ENCODE measurements at places on chromosomes 4 and X.

DNA sequence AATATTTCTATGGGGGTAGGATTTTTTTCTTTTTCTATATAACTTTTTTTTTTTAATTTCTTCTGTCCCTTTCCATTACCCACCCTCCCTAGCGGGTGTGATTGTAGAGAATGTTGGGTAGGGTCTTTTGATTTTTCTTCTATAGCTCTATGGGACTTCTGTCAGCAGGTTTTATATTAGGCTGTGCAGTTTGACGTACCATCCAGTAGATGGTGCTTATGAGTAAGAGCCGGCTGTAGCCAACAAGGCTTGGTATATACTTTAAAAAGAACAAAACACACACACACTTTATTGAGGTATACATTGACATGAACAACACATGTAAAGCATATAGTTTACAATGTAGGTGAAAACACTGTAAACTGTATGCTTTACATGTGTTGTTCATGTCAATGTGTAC lies 247.9 kb upstream of the POF1B start:
- DNase-seq: peak; percentile 1

GRCh38 chr4:90183254-90183653 lies 56.1 kb downstream of the CCSER1 start:
- DNase-seq: no peak

- no peak for DNase-seq
Observed at GRCh38 chr4:80112236-80112635, 39.2 kb upstream of the ANTXR2 start.

DNA sequence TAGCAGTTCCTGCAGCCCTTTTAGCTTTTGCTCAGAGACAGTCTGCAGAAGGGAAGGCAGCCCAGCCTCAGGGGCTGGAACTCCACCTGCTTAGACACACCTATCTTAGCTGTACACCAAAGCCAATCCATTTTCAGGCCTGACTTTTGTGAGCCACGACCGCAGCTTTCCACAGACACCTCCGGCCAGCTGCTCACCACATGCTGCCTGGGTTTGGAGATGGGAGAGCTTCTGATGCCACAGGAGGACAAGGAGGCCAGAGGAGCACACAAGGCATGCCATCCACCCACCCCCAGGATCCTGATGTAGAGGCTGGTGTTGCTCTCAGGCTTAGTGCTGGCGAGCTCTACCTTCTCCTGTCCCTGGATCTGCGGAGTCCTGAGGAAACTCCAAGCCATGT lies 141.8 kb upstream of the NALF2 start:
- no peak for DNase-seq

DNA sequence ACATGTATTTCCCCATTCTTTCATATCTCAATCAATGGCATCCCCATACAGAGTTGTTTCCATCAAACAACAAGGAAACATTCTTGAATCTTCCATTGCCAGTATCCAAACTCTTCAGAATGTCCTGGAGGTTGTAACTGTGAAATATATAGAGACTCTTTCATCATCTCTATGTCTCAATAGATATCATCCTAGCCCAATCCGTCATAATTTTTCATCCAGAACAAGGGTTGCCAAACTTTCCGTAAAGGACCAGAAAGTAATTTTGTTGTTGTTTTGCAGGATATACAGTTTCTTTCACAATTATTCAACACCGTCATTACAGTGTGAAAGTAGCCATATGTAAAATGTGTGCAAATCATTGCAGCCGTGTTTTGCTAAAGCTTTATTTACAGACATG lies 15.2 kb upstream of the CXCL6 start:
- DNase-seq: no peak

DNA sequence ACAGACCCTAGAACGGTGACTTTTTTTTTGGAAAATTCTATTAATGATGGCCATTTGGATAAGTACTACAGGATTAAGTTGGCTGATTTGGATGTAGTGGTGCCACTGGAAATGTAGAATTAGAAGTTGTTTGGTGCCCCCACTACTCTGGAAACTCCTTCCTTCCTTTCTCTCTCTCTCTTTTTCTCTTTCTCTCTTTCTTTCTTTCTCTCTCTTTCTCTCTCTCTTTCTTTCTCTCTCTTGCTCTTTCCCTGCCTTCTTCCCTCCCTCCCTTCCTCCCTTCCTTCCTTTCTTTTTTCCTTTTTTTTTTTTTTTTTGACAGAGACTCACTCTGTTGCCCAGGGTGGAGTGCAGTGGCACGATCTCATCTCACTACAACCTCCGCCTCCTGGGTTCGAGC lies 2.7 kb downstream of the GAR1 start:
- no peak for DNase-seq

GRCh38 chr4:141890279-141890678 lies 253.9 kb downstream of the IL15 start:
- DNase-seq: no peak

DNA sequence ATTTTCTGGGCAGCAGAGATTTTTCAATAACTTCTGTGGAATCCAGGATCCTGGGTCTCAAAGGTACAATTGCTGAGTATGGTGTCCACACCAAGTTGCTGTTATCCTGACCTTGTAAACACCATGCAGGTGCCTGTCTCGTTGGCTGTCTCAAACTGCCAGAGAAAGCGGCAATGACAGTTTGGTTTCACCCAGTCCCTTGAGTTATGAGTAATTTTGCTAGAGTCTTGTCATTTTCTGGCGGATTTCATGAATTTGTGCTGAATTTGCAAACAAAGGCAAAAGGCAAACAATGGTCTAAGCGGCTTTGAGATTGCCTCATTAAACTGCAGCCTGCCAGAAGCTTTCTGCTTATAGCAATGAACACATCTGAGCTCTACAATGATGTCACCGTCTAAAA lies 847.9 kb downstream of the RAB28 start:
- DNase-seq: no peak

GRCh38 chrX:10047631-10048030 lies 80.5 kb downstream of the CLDN34 start:
- DNase-seq: no peak

- no peak for DNase-seq
Observed at GRCh38 chr4:67750691-67751090, 3.5 kb downstream of the GNRHR start.

DNA sequence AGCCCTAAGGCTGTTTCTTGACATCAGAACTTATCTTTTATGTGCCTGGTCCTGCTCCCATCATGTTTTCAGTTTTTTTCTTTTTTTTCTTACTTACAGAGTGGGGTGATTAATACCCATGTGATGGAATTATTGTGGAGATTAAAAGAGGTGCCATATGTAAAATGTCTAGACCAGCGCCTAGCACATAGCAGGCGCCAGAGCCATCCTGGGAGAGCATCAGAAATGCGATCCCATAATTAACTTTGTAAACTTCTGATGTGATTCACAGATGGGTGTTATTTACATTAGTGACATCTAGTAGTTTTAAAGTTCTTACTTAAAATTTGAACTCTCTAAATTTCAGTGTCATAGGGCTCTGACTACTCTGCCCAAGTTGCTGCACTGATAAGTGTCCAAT lies 66.2 kb upstream of the PGRMC2 start:
- DNase-seq: no peak

- no peak for DNase-seq
Observed at GRCh38 chr4:140719022-140719421, 37.2 kb downstream of the TBC1D9 start.

DNA sequence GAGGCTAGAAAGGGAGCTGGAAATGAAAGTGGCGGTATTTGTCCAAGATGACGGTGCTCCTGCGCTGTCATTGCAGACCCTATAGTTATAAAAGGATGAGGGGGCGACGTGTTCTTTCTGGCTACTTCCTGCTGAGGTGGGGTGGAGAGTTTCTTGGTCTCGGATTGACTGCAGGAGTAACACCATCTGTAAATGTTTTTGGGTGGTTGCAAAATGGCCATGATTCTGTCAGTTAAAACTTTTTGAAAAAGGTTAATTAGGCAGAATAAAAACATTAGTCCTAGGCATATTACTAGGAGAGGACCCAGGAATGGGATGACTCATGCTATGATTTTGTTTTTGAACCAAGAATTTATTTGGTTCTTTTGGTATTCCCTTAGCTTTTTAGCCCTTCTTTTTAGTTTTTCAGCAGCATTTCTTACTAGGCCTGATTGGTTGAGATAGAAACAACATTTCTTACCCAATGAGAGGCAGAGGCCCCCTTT lies 53.1 kb downstream of the USP11 start:
- DNase-seq: no peak

- DNase-seq: no peak
Observed at GRCh38 chr4:155545456-155545855, 121.2 kb upstream of the GUCY1A1 start.

GRCh38 chr4:129474698-129475097 lies 378.7 kb downstream of the C4orf33 start:
- DNase-seq: no peak

DNA sequence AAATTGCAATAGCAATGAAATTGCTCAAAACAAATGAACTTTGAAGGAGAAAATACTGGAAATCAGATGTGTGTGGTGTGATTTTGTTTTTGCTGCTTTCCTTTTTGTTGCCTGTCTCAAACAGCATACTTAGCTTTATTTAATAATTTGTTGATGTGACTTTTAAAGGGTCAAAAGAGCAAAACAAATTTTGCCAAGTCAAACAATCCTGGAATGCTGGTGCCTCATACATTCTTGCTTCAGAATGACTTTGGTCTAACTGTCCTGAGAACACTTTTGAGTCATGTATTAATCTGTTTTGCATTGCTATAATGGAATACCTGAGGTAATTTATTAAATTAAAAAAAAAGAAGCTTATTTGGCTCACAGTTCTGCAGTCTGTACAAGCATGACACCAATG lies 3.4 kb downstream of the PF4V1 start:
- no peak for DNase-seq

DNA sequence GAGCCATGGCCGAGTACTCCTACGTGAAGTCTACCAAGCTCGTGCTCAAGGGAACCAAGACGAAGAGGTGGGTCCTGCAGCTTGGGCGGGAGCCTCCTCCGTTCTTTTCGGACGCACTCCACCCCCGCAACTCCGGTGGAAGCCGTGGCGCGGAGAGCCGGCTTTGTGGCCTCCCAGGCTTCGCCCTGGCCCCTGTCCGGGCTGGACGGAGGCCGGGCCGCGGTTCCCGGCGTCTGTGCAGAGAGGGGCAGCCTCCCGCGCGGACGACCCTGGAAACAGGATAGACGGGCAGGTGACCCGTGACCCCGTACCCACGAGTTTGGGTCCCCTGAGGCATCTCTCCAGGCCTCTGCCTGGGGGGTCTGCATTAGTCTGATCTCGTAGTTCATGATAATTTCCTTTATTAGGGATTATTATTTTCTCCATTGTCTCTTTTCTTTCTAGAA lies 356 bp downstream of the FRG1 start:
- DNase-seq: no peak

DNA sequence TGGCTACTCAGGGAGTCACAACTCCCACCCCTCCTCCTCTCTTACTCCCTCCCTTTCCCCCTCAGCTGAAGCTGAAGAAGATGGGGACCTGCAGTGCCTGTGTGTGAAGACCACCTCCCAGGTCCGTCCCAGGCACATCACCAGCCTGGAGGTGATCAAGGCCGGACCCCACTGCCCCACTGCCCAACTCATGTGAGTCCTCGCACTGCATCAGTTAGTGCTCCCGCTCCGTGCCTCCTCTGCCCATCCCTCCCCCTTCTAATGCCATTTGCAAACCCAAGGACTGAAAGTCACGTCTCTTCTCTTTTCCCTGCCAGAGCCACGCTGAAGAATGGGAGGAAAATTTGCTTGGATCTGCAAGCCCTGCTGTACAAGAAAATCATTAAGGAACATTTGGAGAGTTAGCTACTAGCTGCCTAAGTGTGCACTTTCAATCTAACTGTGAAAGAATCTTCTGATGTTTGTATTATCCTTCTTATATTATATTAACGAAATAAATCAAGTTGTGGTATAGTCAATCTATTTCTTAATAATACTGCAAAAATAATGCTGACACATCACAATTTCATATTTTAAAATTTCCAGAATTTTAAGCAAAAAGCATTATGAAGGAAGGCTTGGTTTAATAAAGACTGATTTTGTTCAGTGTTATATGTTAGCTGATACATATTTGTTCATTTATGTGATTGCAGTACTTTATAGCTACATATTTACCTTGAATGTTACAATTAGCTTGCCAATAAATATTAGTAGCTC lies 800 bp downstream of the PF4V1 start:
- no peak for DNase-seq

GRCh38 chrX:100477467-100477866 lies 67.4 kb upstream of the PCDH19 start:
- no peak for DNase-seq

DNA sequence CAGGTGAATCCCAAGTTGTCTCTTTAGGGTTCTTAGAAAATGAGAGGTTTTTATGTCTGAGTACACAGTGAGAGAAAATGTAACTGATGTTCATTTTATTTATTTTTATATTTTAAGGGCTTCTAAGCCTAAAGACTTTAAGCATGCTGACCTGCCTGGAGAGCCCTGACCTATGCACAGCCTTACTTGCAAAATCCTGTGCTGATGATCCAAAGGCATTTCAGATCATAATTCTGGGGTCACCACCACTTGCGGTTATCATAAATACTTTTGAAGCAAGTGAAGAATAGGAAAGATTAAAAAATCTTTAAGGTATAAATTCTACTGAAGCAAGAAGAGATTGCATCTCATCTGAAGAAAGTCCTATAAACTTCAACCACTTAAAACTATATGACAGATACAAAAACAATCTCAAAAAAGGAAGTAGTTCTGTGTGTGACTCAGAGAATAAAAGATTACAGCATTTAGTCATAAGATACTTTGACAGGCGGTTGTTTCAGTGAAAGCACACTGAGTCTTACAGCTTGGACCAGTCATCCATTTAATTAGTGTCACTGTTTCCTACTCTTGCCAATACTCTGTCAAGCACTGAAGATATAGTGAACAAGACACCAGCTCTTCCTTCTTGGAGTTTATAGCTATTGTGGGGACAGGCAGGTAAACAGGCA lies 245.2 kb upstream of the DIPK2B start:
- peak; percentile 60 for DNase-seq

- DNase-seq: peak; percentile 62
Observed at GRCh38 chrX:152918707-152919106, 20.8 kb downstream of the ZNF185 start.

- DNase-seq: no peak
Observed at GRCh38 chr4:43380093-43380492, 487.6 kb downstream of the GRXCR1 start.

- DNase-seq: no peak
Observed at GRCh38 chr4:153346563-153346962, 2.1 kb downstream of the MND1 start.

DNA sequence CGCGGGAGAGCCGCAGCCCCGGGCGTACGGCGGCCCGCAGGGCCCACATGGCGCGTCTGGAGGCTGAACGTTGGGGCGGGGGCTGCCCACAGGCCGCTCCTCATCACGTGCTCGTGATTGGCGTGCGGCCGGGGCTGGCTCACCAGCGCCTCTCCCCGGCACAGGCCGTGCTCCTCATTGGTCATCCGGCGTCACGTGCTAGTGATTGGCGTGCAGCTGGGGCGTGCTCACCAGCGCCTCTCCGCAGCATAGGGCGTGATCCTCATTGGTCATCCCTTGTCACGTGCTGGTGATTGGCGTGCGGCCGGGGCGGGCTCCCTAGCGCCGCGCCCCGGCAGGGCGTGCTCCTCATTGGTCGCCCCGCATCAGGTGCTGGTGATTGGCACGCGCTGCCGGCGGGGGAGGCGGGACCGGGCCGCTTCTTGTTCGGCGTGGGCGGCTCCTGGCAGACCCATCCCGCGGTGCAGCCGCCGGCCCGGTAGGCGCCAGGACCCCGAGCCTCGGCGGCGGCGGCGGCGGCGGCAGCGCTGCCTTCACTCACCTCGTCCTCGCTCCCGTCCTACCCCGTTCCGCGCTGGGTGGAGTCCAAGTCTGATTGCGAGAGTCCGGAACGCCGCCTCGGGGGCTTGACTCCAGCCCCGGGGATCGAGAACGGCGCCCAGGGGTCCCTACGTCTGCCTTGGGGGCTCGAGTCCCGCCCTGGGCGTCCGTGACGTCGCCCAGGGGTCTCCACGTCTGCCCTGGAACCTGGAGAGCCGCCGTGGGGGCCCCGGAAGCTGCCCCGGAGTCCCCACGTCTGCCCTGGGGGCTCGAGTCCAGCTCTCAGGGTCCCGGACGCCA lies at the start of gene GTPBP6:
Gene GTPBP6, minus strand, starts transcription at position 58 of the 840 bp plus-strand sequence. Its CDS starts 9 bp downstream, at position 49.
- DNase-seq: peak; percentile 100
